ENCODE measurements at places on chromosomes 7 and 10.
A peak's percentile ranks its signal among the peaks of the same experiment; 100 is the strongest.

DNA sequence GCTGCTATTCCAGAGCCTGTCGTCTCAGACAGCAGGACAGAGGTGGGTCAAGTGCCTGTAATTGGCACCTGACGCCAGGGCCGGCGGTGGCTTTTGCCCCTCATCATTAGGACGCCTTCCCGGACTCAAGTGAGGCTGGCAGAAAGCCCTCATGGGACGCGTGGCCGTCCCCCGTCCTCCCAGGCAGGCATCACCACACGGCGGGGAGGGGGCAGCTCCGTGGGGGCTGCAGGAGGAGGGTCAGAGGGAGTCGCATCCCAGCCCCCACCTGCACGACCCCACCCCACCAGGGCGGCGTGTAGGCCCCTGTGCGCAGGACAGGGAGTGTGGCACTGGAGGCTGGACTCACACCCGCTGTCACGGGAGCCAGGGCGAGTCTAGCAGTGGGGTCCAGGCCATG, 16.3 kb downstream of the CFAP46 start:
- no peak for DNase-seq

DNA sequence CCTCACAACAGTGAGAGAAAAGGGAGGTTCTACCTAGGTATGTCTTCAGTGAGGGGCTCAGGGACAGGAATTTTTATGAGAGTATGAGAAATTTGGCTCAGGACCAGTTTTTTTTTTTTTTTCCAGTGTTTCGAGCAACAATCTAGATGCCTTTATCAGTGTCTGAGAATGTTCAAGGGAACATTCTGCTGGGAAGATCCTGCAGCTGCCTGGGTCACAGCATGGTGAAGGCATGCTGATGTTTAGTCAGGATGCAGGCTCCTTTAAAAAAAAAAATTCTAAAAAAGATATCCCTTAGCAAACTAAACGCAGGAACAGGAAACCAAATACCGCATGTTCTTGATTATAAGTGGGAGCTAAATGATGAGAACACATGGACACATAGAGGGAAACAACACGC, 31.0 kb downstream of the SBDS start:
- no peak for DNase-seq

DNA sequence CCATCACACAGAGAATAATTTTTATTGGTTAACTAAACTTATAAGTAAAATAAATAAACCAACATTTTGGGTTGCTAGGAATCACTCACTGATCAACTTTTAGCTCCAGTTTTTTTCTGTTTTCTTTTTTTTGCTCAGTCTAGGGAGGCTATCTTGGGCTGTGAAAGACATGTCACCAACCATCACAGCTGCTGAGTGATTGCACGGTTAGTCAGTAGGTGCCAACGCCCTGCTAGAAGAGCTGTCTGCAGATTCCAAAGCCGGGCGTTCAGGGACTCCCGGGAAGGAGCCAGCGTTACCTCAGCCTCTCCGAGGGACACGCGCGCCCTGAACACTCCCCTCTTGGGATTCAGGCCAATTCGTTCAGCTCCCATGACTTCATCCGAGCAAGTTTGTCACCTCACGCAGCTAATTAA, 604 bp upstream of the STAM start:
- DNase-seq, result peak; percentile 16

- no peak for DNase-seq
Measured at GRCh38 chr10:26093229-26093628, 123.3 kb upstream of the GAD2 start.

DNA sequence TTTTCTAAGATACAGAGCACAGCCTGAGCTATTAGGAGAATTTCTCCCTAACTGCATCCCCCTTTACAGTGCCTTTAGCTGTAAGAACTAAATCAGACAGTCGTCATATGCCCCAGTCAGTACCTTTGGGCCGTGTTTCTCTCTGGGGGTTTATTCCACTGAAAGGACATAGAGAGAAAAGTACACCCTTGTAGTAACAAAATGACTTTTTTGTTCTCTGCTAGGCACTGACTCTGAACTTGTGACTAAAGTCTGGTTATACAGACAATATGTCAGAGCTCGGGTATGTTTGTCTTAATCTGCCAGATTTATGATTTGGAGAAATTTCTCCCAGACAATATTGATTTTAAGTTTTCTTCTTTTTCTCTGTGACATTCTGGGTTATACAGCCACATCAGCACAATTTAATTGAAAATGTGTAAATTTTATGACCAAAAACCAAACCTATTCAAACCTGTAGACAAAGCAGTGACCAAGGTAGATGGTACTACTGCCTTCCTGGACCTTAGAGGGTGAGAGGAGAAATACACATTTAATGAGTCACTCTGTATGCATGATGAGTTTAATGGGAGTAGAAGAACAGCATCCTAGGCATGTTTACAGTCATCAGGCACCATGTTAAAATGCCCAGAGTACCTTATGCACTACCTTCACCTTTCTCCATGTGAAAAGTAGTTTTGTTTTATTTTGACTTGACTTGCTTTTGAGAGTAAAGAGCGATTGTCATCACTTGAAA, 156.1 kb upstream of the PLXDC2 start:
- DNase-seq, result no peak

- no peak for DNase-seq
Measured at GRCh38 chr10:105468759-105469158, 827.7 kb downstream of the SORCS3 start.

All from activated T-helper 1 cell treated with Interleukin-2 at 50 U/mL for 16 hours (primary cell).